Activated CD8-positive, alpha-beta memory T cell treated with anti-CD3 and anti-CD28 coated beads for 4 hours (primary cell): ENCODE measurements at places on chromosomes 13 and 19.

- DNase-seq: no peak
Measured at GRCh38 chr13:45873491-45874325, 22.2 kb upstream of the SIAH3 start.

GRCh38 chr19:5118026-5118425 is 149.1 kb downstream of the KDM4B start:
- DNase-seq: no peak

DNA sequence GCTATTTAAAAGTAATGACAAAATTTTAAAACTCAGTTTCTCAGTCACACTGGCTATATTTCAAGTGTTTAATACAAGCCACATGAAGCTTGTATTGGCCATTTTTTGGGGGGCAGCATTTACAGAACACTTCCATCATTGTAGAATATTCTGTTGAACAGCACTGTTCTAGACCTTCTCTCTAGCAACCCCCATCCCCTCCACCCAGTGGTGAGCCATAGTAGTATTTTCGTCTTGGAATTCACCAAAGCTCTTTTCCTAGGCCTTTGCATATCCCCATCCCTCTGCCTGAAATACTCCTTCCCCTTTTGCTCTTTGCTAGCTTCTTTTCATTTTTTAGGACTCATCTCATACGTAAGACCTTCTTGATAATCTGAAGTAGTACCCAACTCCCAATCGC is 99.5 kb downstream of the ZC3H13 start:
- no peak for DNase-seq

DNA sequence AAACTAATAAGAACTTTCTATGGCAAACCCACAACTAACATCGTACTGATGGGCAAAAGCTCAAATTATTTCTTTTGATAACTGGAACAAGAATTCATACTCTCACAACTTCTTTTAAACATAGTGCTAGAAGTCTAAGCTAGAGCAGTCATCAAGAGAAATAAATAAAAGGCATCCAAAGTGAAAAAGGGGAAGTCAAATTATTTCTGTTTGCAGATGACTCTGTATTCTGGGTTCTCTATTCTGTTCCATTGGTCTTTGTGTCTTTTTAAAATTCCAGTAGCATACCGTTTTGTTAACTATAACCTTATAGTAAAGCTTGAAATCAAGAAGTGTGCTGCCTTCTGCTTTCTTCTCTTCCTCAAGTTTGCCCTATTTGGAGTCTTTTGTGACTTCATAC is 1215.9 kb downstream of the UQCRFS1 start:
- no peak for DNase-seq

GRCh38 chr13:32300406-32300805 is 14.8 kb downstream of the ZAR1L start:
- DNase-seq: no peak

- no peak for DNase-seq
Measured at GRCh38 chr19:15412832-15413231, 6.0 kb downstream of the AKAP8L start.

DNA sequence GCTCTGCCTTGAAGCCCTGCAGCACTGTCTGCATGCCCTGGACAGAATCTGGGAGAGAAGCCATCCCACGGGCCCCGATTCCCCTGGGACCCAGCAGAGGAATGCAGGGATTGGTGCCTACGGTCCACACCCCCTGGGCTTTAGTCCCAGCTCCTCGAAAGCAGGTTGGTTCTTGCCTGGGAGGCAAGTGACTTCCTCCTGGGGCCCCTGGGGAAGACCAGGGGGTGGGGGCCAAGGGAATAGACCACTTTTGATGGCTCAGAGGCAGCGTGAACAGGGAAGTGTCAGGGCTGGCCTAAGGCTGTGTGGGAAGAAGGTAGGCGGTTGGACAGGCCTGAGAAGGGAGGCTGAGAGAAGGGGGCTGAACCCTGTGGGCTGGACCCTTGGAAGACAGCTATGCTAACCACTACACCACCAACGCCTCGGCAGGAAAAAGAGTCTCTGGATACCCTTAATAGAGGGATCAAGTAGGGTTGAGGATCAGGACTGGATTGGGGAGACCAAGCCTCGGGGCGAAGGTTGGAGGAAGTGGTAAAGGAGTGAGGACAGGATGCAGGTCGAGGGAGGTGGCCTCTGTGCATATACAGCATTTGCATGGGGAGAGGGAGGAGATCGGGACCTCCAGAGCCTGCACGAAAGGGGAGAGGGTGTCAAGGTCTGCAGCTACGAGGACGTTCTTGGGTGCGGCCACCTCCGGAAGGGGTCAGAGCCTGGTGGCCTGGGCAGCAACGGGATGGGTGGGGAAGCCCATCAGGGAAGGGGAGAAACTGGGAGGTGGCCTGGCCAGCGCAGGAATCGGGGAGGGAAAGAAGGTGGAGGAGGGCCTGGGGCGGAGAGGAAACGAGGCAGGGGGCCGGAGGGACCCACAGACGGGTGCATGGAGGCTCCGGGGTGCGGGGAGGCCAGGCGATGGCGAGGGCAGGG is 709 bp downstream of the DPP9 start:
- no peak for DNase-seq

- no peak for DNase-seq
Measured at GRCh38 chr19:13764821-13765394, 586 bp downstream of the MRI1 start.

- DNase-seq: no peak
Measured at GRCh38 chr13:107421028-107421427, 794.3 kb downstream of the LIG4 start.

GRCh38 chr19:9060564-9061340 is 26.1 kb upstream of the OR1M1 start:
- no peak for DNase-seq

GRCh38 chr13:18952225-18953016 is 229.2 kb downstream of the TUBA3C start:
- DNase-seq: no peak

GRCh38 chr19:23461120-23461519 is 65.8 kb upstream of the ZNF91 start:
- no peak for DNase-seq

DNA sequence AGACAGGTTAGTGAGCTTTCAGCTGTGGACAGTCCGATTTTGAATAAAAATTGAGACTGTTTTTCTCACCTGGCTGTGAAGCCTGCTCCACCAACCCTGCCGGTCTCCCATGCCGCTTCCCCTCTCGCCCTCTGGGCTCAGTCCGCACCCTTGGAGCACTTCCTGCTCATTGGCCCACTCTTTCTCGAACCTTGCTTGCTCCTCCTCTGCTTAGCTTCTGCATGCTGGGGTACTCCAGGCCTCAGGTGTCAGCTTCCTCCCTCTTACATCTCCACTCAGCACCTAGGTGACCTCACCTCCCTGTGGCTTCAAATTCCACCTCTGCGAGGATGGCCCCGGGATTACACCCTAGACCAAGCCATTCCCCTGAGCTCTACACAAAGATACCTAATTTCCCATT is 39.6 kb downstream of the C13orf42 start:
- no peak for DNase-seq
